ENCODE measurements at places on chromosomes 6 and 20. TPM values are rescaled to one million over a fixed set of nuclear protein-coding genes. Genes with fewer than 3 reads are reported as not detected.

DNA sequence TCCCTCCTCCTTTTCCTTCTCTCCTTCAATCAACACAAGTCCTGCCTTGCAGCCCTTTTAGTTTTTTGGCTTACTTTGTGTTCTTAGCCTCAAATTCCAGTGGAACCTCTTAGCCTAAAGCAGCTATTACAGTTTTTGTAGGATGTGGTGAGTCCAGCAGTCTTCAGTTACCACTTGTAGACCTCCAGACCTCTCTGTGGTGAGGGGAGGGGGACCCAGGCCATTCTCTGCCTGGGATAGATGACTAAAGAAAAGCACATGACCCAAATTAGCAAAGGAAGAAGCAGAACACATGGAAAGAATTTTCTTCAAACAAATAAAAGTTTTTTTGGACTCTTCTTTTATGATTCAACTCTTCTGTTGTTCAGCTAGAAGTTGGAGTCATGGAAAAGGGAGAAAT, 246.5 kb downstream of the HAO1 start:
- no peak for ATAC-seq

- ATAC-seq, result peak; percentile 60
These were observed 60.5 kb upstream of the PRDM1 start for GRCh38 chr6:106025655-106026054.

FILIP1 gene
- not detected for total RNA-seq

GRCh38 chr6:7730001-7730783, 4.3 kb downstream of the BMP6 start:
- no peak for ATAC-seq

- no peak for ATAC-seq
These were observed 27.8 kb downstream of the SNHG17 start for GRCh38 chr20:38407321-38407720.

- ATAC-seq, result no peak
These were observed 27.0 kb downstream of the CST9L start for GRCh38 chr20:23541330-23541729.

- ATAC-seq, result peak; percentile 13
These were observed 65.6 kb downstream of the PLG start for GRCh38 chr6:160767647-160768019.

DNA sequence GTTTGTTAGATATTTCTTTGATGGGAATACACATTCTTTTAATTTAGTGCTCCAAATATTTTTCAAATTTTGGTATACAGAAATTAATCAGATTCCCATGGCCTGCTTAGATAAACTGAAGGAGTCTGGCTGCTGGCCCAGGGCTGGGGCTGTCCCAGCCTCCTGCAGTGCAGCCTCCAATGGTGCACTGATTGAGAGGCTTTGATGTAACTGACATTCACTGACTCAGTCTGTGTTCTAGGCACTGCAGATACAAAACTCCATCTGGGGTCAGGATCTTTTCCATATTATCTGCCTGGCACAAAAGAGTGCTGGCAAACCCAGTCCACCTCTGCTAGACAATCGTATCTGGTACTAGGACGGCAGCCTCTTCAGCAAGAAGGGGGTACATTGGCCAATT, 64.8 kb downstream of the GRIK2 start:
- no peak for ATAC-seq

DNA sequence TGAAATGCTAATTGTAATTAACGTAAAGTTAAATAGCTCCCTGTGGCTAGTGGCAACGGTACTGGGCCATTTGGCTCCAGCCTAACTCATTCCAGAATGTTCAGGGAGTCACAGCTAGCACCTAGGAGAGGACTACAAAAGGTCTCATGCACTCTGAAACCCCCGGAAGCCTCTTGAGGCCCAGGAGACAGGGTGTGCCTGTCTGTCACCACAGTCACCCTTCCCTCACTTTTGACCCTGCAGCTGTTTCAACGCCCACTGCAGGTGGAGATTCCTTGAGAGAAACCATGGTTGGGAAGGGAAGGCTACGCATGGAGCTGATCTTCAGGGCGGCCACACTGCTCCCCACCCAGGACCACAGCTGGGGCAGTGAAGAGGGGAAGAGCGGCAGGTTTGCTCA, 58.6 kb downstream of the SULF2 start:
- ATAC-seq, result no peak

THBS2 gene
- total RNA-seq, result not detected

TPBG gene
- 0.43 TPM for total RNA-seq

DNA sequence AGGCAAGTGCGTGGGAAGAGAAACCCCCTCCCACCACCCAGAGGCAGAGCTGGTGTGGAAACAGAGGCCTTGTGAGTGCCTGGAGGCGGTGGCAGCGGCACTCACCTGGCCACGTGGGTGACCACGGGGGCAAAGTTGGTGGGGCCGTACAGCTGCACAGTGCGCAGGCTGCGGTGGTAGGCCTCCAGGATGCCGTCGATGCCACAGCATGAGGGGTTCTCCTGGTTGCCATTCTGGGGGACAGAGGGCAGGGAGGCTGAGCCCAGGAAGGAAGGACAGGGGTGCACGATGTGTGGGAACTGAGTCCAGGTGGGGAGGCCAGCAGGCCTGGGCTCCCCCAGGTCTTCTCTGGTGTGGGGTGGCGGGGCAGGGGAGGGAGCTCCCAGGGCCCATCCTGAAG, 47.7 kb downstream of the RAB44 start:
- no peak for ATAC-seq

GRCh38 chr6:29424575-29424974, 9.8 kb downstream of the OR12D1 start:
- peak; percentile 88 for ATAC-seq

GRCh38 chr6:117205876-117206275, 59.5 kb upstream of the VGLL2 start:
- ATAC-seq, result no peak

ANGPT4 gene
- 0.06 TPM for total RNA-seq

RAB44 gene
- 0.11 TPM for total RNA-seq

- no peak for ATAC-seq
These were observed 92.2 kb downstream of the UNC5CL start for GRCh38 chr6:40946738-40947301.

BTNL2 gene
- total RNA-seq, result not detected

- ATAC-seq, result no peak
These were observed 58.5 kb downstream of the ANKS1A start for GRCh38 chr6:34947561-34947960.

DNA sequence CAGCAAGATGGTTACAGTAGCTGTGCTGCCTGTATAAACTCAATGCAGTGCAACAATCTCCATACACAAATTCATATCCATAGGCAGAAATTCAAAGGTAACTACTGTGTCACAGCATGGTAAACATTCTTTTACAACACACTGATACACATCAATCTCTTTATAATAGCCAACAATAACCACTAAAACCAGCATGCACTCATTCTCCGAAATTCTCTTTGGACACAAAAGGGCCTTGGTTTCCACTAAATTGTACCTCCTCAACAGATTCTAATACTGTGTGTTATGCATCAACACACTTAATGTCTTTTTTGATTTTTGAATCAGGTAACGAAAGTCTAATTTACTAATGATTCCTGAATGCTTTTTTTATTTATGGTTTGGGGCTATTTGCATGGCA, 1323.7 kb downstream of the GRIK2 start:
- ATAC-seq, result no peak

ANKRD66 gene
- total RNA-seq, result not detected

GRCh38 chr20:8116067-8116811, 15.8 kb upstream of the PLCB1 start:
- no peak for ATAC-seq

DNA sequence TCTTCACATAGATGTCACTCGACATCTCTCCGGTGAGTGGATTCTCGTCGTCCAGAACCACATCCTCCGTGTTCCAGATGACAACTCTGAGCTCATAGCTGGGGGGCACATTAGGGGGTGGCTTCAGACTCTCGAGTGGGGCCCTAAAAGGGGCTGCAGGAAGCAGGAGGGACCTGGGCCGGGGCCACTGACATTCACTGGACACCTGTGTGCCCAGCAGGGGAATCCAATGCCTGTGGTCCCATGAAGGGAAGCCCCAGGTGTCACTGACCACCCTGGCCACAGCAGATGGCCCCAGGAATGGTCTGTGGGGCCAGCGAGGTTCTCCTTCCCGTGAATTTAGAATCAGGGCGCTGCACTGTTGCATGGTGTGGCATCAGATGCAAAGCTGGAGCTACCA, 18.7 kb downstream of the ERGIC3 start:
- no peak for ATAC-seq

DNA sequence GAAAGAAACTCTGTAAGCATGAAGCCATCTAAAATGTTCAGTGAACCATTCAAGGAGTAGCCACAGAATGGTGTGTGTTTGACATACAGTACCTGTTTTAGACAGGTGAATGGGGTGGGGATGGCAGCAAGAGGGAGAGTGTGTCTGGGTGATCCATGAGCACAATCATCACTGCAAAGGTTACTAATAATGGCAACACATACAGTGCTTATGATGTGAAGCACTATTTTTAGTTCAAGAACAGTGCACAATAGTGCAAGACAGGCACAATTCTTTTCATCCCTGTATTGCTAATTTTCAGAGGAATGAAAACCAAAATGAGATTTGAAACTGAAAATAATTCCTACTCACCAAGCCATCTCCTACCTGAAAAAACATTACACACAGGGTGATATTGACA, 14.1 kb downstream of the BEND3 start:
- ATAC-seq, result no peak

SHLD1 gene
- total RNA-seq, result 8.6 TPM

- no peak for ATAC-seq
These were observed 47.1 kb upstream of the PIM1 start for GRCh38 chr6:37122861-37123260.

DNA sequence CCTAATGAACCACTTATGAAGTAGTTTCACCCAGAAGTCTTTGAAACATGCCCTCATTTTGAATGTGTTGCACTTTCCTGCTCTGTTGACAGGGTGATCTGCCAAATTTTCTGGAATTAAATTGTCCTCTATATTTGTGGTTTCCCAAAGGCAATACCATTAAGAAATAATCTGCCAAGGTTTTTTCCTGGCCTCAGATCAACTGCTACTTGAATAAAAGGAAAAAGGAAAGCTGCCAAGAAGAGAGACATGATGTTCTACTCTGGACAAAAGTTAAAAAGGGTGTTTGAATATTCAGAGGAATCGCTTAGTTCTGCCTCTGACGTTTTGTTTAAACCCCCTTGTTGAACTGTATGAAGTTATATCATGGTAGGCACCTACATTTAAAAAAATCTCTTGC, 37.4 kb upstream of the ARMH2 start:
- no peak for ATAC-seq

DNA sequence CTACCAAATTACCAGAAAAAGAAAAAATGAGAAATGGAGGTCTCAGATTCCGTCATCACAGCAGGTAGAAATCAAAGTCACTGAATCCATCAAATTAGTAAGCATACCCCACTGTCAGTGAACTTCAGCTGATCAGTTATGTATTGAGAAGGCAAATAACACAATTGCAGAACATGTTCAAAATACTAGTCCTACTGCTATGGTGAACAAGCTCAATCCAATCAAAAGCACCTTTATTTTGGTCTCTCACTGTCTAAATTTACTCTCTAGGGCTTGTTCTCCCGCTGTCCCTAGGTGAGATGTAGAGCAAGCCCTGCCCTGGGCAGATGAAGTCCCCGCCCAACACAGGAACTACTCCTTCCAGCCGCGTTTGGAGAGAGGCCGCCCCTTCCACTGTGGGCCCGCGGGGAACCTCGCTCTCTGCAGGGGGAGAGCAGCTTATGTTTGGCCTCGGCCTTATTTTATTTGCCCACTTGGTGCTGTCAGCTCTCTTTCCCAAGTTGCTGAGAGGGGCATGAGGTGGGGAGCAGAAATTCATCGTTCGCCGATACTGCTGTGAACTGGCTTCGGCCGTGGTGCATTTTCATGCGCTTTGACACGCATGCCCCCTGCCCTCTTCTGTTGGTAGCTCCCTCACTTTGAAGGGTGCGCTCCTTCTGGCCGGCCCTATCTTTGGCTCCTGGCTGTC, 14.3 kb upstream of the MAP1LC3A start:
- peak; percentile 62 for ATAC-seq

TDRD6 gene
- total RNA-seq, result not detected

GRCh38 chr6:164303102-164303964, 888.8 kb downstream of the QKI start:
- no peak for ATAC-seq

DNA sequence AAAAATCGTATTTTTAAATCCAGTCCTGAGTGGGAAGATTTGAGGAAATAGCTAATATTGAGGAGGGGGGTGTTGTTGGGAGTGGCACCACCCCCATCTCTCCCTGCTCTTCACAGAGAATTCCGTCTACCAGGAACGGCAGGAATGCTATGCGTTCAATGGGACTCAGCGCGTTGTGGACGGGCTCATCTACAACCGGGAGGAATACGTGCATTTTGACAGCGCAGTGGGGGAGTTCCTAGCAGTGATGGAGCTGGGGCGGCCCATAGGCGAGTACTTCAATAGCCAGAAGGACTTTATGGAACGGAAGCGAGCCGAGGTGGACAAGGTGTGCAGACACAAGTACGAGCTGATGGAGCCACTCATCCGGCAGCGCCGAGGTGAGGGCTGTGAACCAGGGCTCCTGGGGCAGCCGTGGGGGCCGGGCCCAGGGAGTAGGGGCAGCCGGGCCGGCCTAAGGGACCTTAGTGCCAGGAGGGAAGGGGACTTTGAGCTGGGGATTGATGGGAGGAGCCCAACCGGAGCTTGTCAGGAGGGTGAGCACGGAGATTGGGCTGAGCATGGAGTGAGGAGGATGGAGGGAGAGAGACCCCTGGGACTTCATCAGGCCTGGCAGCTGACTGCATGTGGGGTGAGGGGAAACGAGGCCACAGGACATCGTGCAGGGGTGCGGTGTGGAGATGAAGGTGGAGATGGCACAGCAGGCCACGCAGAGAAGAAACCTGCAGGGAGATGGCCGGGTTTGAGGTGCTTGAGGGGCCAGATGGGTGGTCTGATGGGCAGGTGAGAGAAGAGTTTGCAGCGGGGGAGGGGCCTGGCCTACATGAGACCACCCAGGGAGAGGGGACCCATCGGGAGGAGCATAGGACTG, 41.3 kb downstream of the HLA-DPB1 start:
- no peak for ATAC-seq

NRN1 gene
- total RNA-seq, result 14.7 TPM

DOK5 gene
- total RNA-seq, result 0.32 TPM

GRCh38 chr6:109105681-109106080, 10.4 kb downstream of the CEP57L1 start:
- ATAC-seq, result no peak

GRCh38 chr6:20921578-20921977, 387.3 kb downstream of the CDKAL1 start:
- no peak for ATAC-seq

- ATAC-seq, result no peak
These were observed 894.9 kb downstream of the EYS start for GRCh38 chr6:64812138-64812537.

- no peak for ATAC-seq
These were observed 170.2 kb downstream of the DOK5 start for GRCh38 chr20:54645445-54646155.

TNFRSF6B gene
- not detected for total RNA-seq

DNA sequence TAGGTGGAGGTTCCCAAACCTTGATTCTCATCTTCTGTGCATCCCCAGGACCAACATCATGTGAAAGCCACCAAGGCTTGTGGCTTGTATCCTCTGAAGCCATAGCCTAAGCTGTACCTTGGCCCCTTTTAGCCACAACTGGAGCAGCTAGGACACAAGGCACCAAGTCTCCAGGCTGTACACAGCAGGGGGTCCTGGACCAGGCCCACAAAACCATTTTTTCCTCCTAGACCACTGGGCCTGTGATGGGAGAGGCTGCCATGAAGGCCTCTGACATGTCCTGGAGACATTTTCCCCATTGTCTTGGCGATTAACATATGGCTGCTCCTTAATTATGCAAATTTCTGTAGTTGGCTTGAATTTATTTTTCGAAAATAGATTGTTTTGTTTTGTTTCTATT, 114.8 kb upstream of the LAMA2 start:
- ATAC-seq, result no peak

GRCh38 chr6:76677017-76677416, 604.6 kb upstream of the IMPG1 start:
- ATAC-seq, result no peak

- no peak for ATAC-seq
These were observed 33.2 kb upstream of the AKAP7 start for GRCh38 chr6:131101911-131102680.

Measured in activated T-helper 17 cell treated with anti-CD3 and anti-CD28 coated beads, Interleukin-2, amount 50 U/mL, for 72 hours (primary cell).